Urinary bladder (tissue), 4 donors: ENCODE measurements at places on chromosomes 5 and 9. TPM values are rescaled to one million over a fixed set of nuclear protein-coding genes. Genes with fewer than 3 reads are reported as not detected.

The DRD1 gene
- 4.2 TPM for total RNA-seq

The SPEF2 gene
- total RNA-seq, result 30.0 TPM

The C9 gene
- total RNA-seq, result not detected

The TNC gene
- 155 TPM for total RNA-seq

The CCDC171 gene
- total RNA-seq, result 20.4 TPM

The PAPPA gene
- 5.9 TPM for total RNA-seq

The NUDT12 gene
- 32.1 TPM for total RNA-seq

DNA sequence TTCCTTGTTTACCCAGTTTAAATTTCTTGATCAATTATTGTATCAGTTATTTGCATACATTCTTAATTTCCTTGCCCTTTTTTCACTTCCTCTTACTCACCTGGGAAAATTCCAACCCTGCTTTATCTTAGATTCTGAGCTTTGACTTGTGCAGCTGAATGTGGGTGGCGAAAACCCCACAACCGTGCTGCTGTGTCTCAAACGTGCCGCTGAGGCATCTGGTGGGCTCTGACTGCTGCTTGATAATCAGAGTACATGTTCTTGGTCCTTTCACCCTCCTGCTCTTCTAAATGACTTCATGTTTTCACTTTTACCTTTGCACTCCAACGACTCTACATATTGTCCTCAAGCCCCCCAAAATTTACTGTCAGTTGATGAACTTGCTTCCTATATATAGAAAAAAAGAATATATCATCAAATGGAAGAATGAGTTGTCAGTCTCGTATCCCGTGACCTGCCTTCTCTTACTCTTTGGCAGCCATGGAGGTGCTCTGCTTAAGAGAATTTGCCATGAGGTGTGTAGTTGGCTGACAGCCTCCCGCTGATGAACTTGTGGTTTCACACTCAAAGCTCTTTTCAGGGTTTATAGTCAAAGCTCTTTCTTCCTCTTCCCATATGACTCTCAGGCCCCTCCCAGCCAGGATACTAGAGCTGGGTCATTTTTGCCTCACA is 14.0 kb upstream of the JAK2 start:
- no peak for DNase-seq

- DNase-seq, result no peak
These were observed 57.9 kb downstream of the TEX10 start for GRCh38 chr9:100294806-100295205.

GRCh38 chr5:20974426-20974825 is 986.4 kb upstream of the CDH18 start:
- DNase-seq, result no peak

GRCh38 chr5:62790348-62790747 is 211.7 kb downstream of the LRRC70 start:
- DNase-seq, result no peak

GRCh38 chr5:145660897-145661640 is 174.1 kb downstream of the PRELID2 start:
- DNase-seq, result no peak

GRCh38 chr9:113558632-113559502 is 95.3 kb downstream of the RGS3 start:
- DNase-seq, result no peak
